Right ventricle myocardium superior (tissue), 1 donor: ENCODE measurements at places on chromosomes 6 and 20.

- DNase-seq = no peak
These were observed 671.2 kb downstream of the COL12A1 start for GRCh38 chr6:74534465-74535211.

DNA sequence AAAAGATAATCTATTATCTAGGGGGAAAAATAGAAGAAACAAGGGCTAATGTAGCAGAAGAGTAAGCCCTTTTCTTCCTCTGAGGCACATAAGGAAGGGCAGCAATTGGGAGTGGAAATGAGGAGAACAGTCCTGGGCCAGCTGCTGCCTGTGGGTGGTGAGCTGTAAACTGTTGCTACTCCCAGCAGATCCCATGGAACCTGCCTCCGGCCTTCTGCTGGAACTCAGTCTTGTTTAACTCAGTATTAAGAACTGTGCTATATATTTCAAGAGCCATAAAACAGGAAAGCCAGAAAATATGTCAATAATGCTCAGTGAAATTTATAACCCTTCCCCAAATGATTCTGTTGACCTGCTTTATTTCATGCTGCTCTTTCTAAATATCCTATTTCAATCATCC, 464.2 kb downstream of the COL12A1 start:
- DNase-seq = no peak

DNA sequence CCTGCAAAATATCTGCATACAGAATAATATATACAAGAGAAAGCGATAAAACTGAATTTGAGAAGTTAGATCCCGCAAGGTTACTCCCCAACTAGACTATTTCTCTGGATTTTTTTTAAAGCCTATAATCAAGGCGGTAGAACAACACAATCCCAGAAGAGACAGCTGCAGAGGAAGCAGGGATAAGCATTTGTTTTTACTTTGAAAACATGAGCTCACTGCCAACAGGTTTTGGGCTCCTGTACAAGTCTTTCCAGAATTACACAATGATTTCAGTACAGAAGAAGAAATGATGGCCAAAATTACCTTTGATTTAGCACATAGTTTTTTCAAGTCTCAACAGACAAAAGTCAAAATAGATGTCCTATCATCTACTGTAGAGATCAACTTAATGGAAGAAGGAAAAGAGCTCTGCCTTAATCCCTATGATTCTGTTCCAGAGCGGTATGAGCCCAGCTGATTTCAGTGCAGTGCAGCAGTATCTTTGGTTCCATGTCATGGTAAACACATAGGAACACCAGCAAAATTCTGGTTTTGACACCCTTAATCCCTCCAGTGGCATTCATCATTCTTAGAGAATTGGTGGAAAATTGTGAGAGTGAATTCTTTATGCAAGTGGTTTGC, 304.3 kb downstream of the HDGFL1 start:
- DNase-seq = no peak

DNA sequence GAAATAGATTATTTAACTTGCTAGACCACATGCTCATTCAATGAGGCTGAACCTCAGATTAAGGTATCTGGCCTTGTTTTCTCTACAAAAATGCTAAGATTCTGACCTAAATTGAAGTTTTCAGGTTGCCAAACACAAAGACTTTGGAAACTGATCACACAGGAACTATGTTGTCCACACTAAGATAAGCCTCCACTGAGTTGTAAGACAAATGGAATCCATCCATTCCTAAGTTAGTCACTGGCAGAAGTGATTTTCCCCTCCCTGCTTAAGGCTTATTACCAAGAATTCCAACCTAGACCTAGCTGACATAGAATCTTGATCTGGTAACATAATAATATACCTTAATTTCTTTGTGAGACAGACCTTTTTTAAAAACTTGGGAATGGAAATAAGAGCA, 608.1 kb downstream of the TENT5A start:
- DNase-seq = no peak

DNA sequence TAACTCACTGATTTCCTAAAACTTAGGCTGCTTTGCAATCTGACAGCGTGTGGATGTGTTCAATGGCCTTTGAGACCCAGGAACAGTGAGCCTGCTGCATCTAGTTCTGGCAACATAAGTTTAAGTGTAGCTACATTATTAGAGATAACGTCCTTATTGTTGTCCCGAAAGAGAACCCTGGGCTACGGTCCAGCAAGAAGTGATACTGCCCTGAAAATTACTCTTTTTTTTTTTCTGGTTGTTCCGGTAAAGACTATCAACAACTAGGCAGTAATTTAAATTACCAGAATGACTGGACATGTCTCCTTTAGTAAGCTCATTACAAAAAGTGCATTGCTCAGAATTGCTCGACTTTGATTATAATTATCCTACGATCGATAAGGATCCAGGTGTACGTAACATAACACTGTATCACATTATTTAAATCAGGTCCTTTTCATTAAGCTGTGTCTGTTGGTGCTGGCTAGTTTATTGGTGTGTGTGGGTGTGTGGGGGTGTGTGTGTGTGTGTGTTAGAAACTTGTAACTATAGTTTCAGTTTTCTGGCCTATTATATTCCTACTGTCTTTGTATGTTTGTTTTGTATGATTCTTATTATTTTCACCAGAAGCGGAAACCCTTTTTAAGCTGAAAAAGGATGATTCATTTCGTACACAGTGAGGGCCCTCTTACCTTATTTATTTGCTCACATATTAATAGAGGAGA, 3.0 kb downstream of the TSHZ2 start:
- DNase-seq = no peak

DNA sequence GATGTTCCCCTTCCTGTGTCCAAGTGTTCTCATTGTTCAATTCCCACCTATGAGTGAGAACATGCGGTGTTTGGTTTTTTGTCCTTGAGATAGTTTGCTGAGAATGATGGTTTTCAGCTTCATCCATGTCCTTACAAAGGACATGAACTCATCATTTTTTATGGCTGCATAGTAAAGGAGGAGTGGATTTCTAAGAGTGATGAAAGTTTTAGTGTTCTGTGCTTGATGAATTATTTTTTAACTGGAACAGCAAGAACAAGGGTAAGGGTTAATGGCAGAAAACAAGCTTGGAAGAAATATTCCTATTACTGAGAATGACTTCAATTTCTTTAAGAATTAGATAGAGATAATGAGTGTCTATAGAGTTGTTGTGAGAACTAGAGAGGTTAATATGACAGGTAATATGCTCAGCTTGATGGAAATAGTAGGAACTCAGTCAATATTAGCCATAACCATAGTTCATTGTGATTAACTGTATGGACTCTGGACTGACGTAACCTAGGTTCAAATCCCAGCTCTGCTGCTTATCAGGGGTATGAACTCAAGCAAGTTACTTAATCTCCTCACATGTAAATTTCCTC, 190.0 kb downstream of the RPS12 start:
- DNase-seq = no peak

- no peak for DNase-seq
These were observed 13.9 kb upstream of the IPCEF1 start for GRCh38 chr6:154370545-154370944.

DNA sequence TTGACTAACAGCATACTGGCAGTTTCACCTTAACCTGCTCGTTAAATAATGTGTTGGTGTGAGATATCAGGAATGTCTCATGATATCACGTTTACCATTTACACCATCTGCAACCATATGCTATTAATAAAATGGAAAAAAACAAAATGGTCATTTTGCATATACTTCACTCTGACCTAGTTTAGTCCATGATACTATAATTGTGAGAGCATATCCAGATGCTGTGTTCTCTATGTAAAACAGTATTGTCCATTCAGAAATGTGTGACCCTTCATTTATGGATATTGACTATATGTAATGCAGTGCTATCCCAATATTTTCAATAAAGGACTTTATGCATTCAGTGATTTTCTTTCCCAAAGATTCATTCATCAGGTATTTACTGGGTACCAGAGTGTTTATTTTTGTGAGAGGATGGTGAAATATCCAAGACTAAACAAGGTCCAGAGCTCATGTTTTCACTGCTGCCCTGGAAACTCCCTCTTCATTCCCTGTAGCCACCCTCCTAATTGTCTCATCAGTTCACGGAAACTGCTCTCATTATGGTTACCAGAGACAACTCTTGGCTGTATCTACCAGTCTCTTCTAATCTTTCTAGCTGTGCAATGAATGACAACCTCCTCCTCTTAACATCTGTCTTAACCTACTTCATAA, 25.7 kb upstream of the HINT3 start:
- DNase-seq = no peak

- no peak for DNase-seq
These were observed 67.9 kb upstream of the MAP3K7 start for GRCh38 chr6:90654806-90655205.

GRCh38 chr6:35810971-35811698, 6.0 kb downstream of the LHFPL5 start:
- no peak for DNase-seq

GRCh38 chr20:18288749-18289267, 481 bp downstream of the ZNF133 start:
- no peak for DNase-seq

- DNase-seq = no peak
These were observed 82.8 kb upstream of the CDYL start for GRCh38 chr6:4693173-4693970.

GRCh38 chr6:51477711-51478311, 609.6 kb downstream of the PKHD1 start:
- DNase-seq = no peak

GRCh38 chr6:156890627-156891314, 113.6 kb downstream of the ARID1B start:
- DNase-seq = no peak

DNA sequence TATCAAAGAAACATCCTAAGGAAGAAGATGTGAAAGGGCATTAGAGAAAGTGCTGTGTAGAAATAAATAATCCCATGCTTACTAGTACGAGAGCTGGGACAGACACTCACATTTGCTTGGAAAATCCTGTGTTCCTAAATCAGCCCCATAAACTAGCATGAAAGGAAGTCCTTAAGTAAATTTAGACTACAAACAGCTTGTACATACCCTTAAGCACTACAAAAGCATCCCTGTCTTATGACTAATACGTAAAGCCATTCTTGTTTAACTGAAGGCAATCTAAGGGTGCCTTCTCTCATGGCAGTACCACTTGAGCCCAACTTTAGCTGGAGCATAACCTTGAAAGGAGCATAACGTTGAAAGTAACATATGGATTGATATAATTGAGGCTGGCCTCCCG, 15.4 kb upstream of the FOXQ1 start:
- no peak for DNase-seq

DNA sequence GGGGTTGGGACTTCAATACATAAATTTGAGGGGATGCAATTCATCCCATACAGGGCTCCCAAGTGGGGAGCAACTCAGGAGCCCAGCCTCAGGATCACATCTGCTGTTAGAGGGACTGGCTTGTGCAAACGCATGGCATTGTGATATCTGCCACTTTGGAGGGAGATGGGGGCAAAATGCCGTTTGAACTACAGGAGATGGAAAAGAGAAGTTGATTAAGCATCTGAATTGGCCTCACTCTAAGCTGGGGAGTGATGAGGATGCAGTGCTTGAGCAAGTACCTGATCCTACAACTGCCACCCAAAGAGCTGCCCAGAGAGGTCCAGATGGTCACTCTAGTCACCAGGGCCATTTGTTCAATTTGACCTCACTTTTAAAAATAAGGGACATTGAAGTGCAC, 2.0 kb downstream of the LY86 start:
- no peak for DNase-seq
